ENCODE measurements at places on chromosomes 16 and 17.

GRCh38 chr17:53996131-53996530 is 173.4 kb downstream of the KIF2B start:
- no peak for DNase-seq

DNA sequence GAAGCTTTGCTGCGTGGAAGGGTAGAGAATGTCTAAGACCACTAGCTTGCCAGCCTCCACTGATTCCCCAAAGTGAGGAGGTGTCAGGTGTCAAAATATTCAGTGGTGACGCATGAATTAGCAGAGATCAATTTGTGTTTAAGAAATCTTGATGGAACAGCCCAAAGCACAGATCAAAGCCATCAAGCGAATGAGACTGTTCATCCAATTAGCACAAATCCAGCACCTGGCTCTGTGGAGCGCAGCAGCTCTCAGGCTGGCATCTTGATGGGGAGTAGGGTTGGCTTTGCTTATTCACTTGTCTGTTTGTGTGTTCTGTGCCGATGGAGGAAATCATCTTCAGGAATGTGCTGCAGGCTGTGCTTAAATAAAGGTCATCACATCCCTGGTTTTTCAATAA is 456.8 kb upstream of the CCL2 start:
- DNase-seq, result no peak

- no peak for DNase-seq
These were observed 1.8 kb upstream of the RBFOX3 start for GRCh38 chr17:79612468-79613194.

DNA sequence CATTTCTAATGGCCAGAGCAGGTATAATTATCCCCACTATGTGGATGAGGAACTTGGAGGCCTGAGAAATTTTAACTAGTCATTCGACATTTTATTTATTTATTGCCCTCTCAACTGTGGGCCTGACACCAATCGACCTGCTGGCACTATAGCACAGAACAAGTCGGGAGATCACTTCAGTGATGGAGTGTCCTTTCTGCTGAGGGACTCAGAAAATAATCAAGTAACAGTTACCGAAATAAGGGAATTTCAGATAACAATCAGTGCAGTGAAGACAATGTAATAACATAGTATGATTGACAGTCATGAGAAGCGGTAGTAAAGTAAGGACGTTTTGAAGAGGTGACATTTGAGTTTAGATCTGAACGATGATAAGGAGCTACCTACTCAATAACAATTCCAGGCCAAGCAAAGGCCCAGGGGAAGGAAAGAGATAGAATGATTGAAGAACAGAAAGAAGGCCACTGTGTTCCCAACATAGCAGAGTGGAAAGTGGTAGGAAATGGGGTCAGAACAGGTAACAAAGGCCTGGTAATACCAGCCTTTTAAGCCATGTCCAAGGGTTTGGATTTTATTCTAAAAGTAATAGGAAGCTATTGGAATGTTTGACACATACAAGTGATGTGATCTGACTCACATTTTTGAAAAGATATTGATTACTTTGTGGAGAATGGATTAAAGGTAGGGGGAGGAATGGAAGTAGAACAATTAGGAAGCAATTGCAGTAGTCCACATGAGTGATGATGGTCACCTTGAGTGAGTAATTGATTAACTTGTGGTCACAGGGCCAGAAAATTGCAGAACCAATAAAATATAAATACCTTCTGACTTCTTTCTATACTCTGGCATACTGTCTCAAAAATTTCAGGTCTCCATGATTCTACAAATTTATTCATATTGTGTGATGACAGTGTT is 1.4 kb downstream of the STXBP4 start:
- no peak for DNase-seq

- no peak for DNase-seq
These were observed 183.0 kb downstream of the PHKB start for GRCh38 chr16:47644166-47644565.

DNA sequence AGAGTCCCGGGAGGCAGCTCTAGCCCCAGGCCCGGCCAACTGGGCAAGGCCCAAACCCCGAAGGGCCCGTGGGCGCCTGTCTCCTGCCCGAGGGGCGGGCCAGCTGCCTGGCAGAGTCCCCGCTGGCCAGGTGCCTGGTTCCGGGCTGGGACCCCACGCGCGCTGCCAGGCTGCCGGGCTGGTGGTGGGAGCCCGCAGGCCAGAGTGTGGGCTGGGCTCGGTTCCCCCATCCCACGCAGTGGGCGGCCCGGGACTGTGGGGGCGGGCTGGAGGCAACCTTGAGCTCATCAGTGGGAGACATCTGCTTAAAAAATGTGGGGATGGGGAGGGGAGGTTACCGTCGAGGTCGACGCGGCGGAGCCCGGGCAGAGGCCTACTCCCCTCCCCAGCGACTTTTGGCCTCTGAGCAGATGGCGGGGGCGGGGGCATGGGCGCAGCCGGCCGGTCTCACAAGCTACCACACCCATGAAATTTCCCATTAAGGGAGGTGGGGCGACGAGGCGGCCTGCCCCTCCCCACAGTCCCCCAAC is 176.4 kb upstream of the GSE1 start:
- no peak for DNase-seq

GRCh38 chr16:24540602-24541210 is 1.3 kb downstream of the RBBP6 start:
- no peak for DNase-seq
